Activated CD4-positive, alpha-beta T cell treated with anti-CD3 and anti-CD28 coated beads, Interleukin-2, Interleukin-4, amounts not matched to agents 100 ng/mL and 50 ng/mL, durations not matched to agents 16 hours and 8 hours (primary cell): ENCODE measurements at places on chromosomes 16 and 17.

GRCh38 chr17:31524926-31525800 is 133.7 kb downstream of the RAB11FIP4 start:
- peak; percentile 84 for DNase-seq

DNA sequence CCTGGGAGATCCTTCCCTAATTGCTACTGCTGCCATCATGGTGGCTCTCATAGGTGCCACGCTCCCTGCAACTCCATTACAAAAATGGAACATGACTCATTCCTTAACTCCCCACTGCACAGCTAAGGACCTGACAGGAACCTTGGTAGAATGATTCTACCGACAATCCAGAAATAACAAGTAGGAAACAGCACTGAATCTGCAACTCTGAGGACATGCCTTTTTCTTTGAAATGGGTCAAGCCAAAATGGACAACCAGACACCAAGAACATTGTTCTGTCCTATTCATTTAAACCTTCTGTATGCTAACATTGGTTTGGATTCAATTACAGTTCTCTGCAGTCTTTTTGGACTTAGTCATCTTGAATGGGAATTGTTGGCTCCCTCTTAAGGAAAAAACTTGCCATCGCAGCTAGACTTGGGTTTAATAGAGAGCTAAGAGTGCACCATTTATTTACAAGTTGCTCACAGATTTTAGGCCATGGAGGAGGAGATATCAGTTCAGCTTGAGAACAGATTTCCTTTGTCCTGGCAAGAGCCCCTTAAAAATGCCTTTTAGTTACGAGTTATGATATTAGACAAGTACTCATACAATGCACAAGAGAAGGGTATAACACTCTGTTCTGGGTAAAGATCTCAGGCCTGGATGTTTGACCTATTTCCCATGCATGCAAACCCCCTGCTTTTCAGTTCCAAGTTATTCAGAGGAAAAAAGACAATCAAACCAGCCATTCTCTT is 20.9 kb upstream of the NSRP1 start:
- peak; percentile 16 for DNase-seq

DNA sequence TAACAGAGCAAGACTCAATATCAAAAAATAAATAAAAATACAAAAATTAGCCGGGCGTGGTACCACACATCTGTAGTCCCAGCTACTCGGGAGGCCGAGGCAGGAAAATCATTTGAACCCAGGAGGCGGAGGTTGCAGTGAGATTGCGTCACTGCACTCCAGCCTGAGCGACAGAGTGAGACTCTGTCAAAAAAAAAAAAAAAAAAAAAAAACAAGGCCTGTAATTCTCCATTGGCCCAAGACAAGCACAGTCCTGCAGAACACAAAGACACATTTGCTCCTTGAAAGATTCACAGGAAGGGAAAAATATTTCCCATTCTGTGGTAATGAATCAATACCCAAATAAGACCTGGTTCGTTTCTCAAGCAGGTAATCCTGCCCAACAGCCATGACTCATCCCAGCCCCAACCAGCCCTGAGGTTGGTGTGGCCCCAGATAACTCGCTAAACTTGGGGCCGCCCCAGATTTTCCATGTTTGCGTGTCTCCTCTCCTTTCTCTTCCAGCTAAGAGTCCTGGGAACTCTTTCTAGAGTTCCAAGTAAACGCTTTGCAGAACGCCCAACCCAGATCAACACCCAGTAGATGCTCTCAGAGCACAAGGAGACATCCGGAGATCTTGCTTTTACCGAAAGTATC is 40.3 kb upstream of the SNN start:
- DNase-seq, result no peak

DNA sequence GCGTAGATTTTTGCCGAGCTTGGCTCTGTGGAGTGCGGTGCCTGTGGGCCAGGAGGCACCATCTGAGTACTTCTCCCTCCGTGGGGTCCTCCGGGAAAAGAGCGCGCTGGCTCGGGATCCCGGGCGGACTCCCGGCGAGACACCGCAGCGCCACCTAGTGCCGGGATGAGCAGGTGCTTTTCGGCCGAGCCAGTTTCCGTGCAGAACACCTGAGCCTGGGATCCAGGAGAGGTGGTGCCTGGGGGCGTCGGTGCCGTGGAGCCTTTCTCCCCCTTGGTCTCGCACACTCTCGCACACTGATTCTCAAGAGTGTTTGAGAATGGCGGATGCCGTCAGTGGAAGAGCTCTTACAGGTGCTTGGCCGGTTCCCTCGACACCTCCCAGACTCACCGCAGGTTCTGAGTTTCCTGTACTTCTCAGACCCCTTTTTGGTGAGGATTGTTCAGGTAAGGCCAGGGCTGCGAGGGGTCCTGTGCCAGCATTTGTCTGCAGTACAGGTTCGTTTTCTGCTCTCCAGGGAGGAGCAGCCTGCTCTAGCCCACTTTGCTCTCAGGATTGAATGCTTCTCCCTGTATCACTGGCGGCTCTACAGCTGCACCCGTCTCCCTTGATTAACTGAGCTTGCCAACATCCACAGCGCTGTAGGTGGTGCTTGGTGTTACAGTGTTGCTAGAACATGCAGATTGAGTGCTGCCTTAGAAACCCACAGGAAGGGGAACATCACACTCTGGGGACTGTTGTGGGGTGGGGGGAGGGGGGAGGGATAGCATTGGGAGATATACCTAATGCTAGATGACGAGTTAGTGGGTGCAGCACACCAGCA is 23.3 kb downstream of the TBCD start:
- peak; percentile 27 for DNase-seq

- DNase-seq, result no peak
Measured at GRCh38 chr17:5902181-5903140, 167.7 kb upstream of the WSCD1 start.

DNA sequence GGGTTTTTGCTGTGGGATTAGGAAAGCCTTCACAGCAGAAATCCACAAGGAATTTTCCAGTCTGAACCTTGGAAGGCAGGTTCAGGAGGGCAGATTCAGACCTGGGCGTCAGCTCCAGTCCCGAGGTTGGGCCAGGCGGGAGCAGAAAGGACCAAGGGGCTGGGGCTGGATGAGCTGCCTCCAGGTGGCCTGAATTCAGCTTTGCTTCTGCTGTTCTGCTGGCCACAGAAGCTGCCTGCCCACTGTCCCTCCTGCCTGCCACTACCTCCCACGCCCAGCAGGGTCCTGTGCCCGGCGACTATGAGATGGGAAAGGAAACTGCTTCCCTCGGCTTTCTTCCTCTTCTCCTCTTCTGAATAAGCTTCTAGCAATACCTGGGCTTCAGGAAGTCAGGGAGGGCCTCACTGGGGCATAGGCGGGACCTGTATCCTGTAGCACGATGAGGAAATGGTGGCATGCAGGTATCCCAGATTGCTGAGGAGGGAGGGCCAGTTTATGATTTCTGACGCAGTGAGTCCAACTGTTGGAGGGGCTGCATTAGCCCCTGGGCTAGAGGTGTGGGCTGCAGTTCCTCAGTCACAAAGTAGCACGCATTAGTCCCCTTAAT is 18.4 kb downstream of the TBX4 start:
- no peak for DNase-seq

GRCh38 chr17:77528516-77529327 is 388.0 kb downstream of the SEC14L1 start:
- peak; percentile 14 for DNase-seq

GRCh38 chr17:49703557-49704277 is 4.0 kb downstream of the SLC35B1 start:
- peak; percentile 30 for DNase-seq

DNA sequence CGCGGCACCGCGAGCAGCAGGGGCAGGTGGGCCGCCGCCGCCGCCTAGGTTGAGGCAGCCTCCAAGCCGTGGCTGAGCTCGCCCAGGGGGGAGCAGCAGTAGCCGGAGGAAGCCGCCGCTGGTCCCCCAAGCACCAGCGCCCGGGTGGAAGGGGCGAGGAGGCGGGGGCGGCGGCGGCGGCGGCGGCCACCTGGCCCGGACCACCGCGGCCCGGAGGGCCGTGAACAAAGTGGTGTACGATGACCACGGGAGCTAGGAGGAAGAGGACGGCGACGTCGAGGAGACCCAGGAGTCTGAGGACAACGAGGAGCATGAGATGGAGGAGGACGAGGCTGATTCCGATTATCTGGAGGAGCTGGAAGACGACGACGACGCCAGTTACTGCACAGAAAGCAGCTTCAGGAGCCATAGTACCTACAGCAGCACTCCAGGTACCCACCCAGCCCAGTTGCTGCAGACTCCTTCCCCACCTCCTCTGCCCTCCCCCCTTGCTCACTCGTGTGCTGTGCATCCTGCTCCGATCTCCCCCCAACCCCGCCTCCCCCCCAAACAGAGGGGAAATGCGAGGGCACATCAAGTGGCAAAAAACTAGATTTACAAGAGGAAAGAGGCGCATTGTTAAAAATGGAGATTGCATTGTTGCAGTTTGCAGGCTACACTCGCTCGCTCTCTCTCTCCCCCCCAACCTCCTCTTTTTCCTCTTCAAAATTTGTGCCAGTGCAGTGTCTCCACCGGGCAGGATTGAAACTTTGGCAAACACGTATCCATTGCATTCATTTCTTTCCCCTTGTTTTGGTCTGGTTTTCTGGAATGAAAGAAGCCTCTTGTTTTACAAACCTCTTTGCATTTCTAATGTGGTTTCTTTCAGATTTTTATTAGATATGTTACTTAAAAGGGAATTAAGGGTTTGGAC is 41.8 kb upstream of the AMZ2 start:
- no peak for DNase-seq

GRCh38 chr17:57410169-57410568 is 153.8 kb downstream of the MSI2 start:
- no peak for DNase-seq

- no peak for DNase-seq
Measured at GRCh38 chr16:2032285-2033056, 5.8 kb downstream of the NHERF2 start.

- DNase-seq, result no peak
Measured at GRCh38 chr17:43536236-43536992, 9.7 kb downstream of the ETV4 start.

DNA sequence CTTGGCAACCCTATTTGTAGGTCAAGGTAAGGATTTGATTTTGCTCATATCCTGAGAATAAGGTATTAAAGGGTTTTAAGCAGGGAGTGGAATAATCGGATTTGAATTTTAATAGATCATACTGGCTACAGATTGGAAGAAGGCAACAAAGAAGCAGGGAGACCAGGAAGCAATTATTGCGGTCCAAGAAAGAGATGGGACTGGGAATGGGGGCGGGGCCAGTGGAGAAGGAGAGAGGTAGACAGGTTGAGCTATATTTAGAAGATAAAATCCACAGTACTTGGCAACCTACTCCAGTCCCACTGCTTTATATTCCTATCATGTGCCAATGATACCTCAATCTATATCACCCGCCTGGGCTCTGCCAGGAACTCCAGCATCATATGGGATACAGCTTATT is 5.8 kb upstream of the NOL11 start:
- DNase-seq, result no peak

DNA sequence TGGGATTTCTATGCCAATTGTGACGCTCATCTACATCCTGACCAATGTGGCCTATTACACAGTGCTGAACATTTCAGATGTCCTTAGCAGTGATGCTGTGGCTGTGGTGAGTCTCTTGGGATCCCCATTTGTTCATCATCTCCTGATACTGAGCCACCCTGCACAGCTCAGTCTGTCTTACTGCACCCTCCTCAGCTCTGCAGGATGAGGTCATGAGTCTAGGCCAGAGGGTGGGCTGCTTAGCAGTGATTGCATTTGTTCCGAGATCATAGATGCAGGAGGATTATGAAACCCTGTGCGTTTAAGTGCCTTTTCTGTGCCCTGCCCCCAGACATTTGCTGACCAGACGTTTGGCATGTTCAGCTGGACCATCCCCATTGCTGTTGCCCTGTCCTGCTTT is 19.5 kb downstream of the SLC7A6OS start:
- no peak for DNase-seq

GRCh38 chr16:84040823-84041820 is 1.5 kb downstream of the SLC38A8 start:
- no peak for DNase-seq

DNA sequence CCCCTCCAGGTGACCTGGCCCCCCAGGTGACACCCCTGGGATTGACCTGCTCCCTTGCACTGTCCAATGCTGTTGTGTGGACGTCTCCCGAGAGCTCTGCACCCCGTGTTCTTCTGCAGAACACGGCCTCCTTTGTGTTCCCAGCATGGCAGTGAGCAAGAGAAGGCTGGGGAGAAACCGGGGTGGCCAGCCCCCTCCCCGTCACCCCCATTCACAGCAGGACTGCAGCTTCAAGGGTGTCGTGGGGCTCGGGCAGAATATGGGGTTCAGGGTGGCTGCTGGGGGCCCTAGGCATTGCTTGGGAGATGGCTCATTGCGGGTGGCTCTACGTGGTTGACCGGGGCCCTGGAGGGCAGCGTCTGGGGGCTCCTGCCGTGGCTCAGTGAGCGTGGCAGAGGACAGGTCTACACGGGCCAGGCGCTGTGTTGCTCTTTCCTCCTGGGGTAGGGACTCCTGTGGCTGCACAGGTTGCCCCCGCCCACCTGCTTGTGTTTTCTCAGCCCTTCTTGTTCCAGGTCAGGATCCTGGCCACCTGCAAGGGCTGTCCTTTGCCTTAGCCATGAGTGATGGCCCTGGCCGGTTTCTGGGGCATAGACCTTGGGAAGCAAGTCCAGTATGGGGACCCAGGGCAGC is 12.5 kb downstream of the GSE1 start:
- DNase-seq, result no peak

DNA sequence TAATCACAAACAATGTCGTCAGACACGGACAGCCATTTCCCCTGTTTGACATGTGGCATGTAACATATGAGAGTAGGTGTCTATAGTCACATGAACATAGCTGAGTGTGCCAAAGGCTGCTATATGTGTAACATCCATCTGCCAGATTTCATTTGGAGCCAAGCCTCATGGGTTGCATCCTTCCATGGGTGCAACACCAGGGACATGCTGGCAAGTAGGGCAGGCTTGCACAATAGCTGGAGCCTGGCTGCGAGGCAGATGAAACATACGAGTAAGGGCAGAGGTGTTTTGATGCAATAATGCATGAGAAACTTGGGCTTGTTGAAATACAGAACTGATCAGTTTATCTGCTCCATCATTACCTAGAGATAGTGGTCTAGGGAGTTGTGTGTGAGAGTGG is 9.0 kb upstream of the ZNF689 start:
- DNase-seq, result no peak

DNA sequence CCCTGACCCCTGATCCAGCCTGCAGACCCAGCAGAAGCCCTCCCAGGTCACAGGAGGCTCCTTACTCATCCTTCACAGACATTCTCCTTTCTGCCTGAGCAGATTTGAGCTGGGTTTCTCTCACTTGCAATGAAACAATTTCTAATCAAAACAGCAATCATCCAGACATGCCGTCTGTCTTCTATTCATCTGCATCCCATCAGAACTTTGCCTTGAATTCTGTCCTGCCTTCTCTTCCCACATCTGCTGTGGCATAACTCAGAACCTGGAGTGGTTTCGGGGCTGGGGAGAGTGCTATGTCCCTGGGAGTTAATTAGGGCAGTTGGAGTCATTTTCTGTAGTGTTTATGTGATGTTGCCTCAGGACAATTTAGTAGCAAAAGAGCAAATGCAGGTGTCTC is 278.6 kb downstream of the CBLN1 start:
- no peak for DNase-seq
